Stimulated activated CD4-positive, alpha-beta T cell treated with anti-CD3 and anti-CD28 coated beads, Interleukin-1b, Interleukin-23, amount 100 ng/mL, for 48 hours (primary cell): ENCODE measurements at places on chromosomes 6 and 20.

DNA sequence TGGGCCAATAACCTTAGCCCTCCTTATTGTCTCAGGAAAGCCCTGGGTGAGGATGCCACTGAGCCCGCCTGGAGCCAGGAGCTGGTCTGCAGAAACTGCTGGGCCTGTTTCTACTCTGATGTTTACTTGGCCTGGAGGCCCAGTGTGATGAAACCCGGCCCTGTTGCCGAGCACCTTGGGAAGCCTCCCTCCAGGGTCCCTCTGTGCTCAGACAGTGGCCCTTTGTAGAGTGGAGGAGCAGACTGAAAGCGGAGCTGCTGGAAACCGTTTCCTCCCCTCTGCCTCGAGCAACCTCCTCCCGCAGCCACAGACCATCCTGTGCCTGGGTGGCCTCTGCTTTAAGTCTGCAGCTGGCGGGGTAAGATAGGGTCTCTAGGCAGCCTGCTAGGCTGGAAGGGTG, 84.1 kb upstream of the EPB41L1 start:
- DNase-seq: no peak

GRCh38 chr6:21438986-21439352, 154.6 kb upstream of the SOX4 start:
- DNase-seq: no peak

- peak; percentile 11 for DNase-seq
These were observed 19.1 kb upstream of the TFB1M start for GRCh38 chr6:155333414-155333813.

DNA sequence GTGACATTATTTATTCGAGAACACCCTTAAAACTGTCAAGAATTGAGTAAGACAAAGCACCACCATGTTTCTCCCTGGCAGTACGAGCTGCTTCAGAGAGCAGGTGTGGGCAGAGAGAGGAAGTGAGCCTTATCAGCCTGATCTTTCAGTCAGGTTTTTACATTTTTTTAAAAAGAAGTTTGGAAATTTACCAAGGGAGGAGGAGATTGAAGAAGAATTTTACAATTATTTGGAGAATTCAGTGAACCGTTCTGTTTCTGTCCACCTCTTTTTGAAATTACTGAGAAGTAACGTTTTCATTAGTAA, 75.5 kb downstream of the ZDHHC14 start:
- no peak for DNase-seq
